ENCODE measurements at places on chromosomes 2 and 18. TPM values are rescaled to one million over a fixed set of nuclear protein-coding genes. Genes with fewer than 3 reads are reported as not detected.

NYAP2 gene
- 0.30 TPM for total RNA-seq

CPLX4 gene
- not detected for total RNA-seq

- no peak for DNase-seq
These were observed 41.0 kb downstream of the LPIN2 start for GRCh38 chr18:2971741-2972552.

DNA sequence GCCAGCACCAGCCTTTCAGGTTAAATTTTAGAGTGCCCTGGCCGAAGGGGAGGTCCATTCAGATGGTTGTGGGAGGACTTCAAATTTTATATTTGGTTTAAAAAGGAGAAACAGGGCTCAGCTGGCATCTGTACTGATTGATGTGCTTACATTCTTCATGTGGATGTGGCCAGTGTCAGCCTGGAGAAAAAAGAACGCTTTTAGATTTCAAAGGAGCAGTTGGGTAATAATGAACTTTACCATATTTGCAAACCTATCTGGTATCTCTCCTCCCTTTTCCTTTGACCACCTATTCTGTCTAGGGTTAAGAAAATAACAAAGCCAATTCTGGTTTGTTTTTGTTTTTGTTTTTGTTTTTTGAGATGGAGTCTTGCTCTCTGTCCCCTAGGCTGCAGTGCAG lies 21.3 kb downstream of the RAB12 start:
- no peak for DNase-seq

- no peak for DNase-seq
These were observed 3.0 kb downstream of the MEIS1 start for GRCh38 chr2:66437691-66438497.

- no peak for DNase-seq
These were observed 14.9 kb downstream of the ICOS start for GRCh38 chr2:203951366-203951902.

DNA sequence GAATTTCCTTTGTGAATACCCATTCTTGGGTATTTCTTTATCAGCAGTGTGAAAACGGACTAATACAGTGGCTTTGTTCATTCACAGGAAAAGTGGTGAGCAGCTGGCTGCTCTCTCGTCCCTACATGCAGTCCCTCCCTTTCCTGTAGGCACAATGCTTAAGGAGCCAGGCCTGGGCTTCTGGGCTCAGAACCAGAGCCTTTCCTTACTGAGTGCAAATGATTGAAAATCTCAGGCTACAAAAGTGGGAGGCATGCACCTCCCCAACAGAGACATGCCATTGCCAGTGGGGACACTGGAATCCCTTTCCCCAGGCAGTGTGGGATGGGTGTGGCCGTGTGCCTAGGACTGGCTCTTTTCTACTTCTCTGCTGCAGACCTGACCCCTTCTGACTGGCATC lies 61.3 kb downstream of the MCFD2 start:
- DNase-seq: no peak

ESCO1 gene
- 10.8 TPM for total RNA-seq
